ENCODE measurements at places on chromosomes 2 and 18. TPM values are rescaled to one million over a fixed set of nuclear protein-coding genes. Genes with fewer than 3 reads are reported as not detected.

TFCP2L1 gene
- 0.27 TPM for total RNA-seq

MGAT5 gene
- 49.6 TPM for total RNA-seq

SOX11 gene
- not detected for total RNA-seq

SIX3 gene
- not detected for total RNA-seq

BOLL gene
- total RNA-seq, result not detected

COLEC12 gene
- total RNA-seq, result 19.3 TPM

All from sciatic nerve (tissue), 2 donors.